ENCODE measurements at places on chromosomes 11 and 22.

DNA sequence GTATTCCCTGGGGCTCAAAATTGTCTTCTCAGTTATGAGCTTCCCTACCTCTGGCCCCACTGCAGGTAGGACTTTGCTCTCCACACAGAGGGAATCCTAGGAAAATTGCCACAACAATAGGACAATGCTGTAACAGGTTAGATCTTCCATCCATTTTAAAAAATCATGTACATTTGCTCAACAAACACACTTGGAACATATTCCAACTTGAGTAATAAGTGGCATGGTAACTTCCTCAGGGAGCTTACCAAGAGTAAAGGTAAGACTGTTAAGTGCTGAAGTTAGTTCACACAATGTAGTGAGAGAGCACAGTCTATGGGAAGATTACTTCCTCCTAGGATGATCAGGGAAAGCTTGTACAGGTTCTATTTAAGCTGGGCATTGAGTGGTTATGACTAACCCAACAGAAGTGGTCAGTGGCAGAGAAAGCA is 78.9 kb upstream of the BIRC3 start:
- no peak for DNase-seq

DNA sequence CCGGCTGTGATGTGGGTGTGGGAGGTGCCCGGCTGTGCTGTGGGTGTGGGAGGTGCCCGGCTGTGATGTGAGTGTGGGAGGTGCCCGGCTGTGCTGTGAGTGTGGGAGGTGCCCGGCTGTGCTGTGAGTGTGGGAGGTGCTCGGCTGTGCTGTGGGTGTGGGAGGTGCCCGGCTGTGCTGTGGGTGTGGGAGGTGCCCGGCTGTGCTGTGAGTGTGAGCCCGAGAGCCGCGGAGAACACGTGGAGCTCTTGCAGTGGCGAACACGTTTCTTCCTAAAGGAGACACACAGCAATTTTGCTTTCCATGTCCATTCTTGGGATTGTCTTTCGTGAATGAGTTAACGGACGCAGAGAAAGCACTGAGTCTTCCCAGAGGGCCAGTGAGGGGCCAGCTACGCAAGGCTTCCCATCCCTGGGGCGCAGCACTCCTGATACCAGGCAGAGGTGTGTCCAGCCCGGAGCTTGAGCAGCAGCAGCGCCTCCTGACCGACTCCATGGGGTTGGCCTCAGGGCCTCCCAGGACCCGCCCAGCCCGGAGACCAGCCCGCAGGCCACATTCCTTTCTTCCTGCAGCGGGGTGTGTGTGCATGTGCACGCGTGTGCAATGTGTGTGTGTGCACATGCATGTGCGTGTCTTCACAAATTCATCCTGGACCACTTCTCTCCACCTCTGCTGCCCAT is 245.0 kb upstream of the B3GAT1 start:
- DNase-seq, result no peak

DNA sequence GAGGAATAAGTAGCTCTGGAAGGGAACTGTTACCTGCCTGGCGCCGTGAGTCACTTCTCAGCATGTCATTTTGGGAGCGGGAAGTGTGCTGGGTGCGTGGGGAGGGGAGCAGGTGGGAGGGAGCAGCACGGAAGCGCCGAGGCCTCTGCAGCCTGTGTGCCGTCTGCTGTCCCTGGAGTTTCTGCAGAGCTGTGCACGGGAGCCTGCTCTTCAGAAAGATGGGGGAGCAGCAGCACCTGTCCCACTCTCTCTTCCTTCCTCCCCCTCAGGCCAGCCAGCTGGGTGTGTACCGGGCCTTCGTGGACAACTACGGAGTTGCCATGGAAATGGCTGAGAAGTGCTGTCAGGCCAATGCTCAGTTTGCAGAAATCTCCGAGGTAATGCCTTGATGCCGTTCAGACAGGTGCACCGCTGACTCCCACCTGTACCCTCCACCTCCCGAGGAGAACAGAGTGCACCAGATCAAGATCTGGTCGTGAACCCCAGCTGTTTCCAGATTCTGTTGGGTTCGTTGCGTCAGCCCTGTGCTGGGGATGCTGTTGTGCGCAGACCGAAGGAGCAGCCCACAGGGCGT is 87.9 kb downstream of the BCR start:
- no peak for DNase-seq

DNA sequence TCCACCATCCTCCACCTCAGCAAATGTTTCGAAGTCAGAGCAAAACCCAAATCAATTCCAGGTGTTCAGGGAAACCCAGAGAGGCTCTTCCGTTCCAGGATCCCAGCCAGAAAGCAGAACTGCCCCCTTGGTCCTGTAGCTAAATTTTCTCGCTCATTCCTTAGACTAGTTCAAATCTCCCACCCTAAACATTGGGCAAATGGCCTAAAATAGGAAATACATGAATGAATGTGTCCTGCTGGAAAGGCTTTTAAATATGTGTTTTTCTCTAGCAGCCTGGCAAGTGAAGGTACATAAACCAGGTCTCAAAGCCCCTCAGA is 89.6 kb downstream of the ETS1 start:
- no peak for DNase-seq

DNA sequence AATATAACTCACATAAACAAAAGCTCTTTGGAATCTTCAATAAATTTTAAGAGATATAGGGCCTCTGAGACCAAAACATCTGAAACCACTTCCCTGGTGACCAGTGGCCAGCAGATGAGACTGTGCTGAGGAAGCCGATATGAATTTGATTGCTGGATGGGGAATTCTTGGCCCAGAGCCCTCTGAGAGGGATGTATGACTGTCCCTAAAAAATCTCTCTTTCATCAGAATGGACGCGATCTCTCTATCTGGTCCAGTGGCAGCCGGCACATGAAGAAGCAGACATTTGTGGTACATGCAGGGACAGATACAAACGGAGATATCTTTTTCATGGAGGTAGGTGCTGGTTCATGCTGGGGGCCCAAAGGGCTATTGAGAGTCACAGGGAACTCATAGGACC is 37.5 kb downstream of the MYBPC3 start:
- no peak for DNase-seq

GRCh38 chr11:108543316-108543964 is 45.3 kb upstream of the POGLUT3 start:
- no peak for DNase-seq

GRCh38 chr11:41431784-41432183 is 27.7 kb downstream of the LRRC4C start:
- no peak for DNase-seq

- no peak for DNase-seq
Measured at GRCh38 chr11:64103277-64103985, 62.5 kb downstream of the MACROD1 start.

DNA sequence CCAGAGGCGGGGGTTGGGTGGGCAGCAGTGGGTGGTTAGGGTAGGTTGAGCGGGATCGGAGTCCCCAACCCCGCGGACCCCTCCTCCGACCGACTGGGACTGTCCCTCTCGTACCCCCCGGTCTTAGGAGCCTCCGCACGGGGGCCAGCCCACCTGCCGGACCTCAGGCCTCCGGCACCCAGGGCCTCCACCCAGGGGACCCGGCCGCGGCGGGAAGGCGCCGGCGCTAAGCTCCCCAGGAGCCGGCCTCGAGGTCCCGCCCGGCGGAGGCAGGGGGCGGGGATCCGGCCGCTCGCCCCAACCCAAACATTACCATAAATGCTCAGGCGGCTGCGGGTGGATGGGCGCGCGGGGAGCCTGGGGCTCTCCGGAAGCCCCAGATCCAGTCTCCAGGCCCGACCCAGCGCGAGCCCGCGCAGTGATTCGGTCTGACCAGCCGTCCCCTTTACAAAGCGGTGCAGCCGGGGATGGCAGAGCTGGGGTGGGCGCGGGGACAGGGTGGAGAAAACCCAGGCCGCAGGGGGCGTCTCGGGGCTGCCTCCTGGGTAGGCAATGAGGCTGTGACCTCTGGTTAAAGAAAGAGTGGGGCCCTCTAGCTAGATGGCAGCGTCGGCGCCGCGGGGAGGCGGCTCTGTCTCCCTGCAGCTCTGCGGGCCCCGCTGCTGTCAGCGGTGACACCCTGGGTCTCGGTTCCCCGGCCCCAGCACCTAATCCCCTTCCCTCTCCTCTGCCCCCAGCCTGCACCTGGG is 4.0 kb upstream of the MCAM start:
- DNase-seq, result no peak

- DNase-seq, result no peak
Measured at GRCh38 chr11:3971756-3972404, 116.4 kb downstream of the STIM1 start.

- no peak for DNase-seq
Measured at GRCh38 chr22:46673205-46673604, 53.0 kb downstream of the GRAMD4 start.

DNA sequence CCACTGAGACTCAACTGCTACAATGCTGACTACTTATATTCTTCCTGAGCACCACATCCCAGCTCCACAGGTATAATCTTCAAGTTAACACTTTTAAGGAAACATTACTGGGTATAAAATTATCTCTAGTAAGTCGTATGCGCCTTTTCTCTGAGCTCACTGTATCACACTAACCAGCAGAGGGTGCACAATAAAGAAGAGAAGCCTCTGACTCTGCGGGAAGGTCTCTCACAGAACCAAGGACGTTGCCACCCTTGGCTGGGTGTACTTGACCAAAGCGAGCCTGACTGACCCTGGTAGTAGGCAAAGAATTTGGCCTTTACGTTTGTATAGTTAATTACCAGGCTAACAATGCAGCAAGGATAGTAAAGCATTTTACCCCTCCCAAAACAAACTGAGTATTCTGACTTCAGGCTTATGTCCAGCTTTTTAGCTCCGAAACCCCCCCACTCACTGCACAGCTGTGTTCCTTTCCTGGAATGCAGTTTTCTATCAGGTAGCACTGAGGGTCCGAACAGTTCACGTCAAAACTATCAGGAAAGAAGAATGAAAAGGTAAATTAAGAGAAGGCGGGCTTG is at the start of gene BTBD18:
TSS of gene BTBD18 (minus strand) at position 144 of the 578 bp plus-strand sequence. CDS start 631 bp downstream, outside the sequence.
- DNase-seq, result no peak

DNA sequence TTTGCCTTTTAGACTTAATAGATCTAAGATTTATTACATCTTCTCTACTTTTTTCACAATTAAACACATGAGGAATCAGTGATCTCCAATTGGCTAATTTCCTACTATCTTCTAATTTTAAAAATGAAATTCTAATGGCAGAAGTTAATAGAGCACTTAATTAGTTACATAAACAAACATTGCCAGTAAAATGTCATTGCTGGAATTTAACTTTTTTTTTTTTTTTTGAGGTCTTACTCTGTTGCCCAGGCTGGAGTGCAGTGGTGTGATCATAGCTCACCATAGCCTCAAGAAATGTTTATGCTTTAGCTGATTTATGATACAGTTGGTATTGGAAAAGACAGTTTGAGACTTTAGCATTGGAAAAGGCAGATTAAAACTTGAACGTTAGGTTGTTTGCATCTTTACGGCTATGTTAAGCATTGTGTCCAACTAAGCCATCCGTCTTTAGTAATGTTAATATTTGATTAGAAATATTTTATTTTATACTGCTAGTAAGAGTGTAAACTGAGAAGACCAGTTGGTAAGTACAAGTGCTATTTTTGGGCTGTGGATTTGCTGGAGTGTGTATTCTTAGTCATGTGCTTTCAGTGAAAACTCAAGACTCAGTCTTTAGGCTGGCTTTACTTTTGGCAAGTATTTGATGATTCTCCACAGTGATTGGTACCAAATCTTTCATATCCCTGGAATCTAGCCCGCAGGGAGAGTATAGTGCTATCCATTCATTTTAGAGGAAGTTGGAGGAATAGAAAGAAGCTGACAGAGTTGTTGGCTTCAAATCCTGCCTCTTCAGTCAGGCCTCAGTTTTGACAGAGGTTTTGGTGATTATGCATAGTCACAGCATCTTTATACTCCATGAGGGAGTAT is 4.5 kb downstream of the ANO5 start:
- no peak for DNase-seq

DNA sequence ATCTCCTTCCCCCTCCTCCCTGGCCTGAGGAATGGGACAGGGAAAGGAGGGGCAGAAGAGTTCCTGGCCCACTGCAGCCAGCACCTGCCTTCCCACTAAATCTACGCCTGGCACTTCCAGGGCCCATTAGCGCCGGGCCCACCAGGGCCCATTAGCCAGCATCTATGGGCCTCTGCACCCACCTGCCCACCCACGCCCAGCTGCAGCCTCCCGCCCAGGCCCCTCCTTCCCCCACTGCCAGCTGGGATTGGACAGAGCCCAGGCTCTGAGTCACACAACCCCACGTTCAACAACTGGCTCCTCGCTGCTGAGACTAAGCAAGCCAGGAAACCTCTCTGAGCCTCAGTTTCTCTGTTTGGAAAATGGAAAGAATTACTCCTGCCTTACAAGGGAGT is 48.7 kb downstream of the CYTH4 start:
- no peak for DNase-seq

DNA sequence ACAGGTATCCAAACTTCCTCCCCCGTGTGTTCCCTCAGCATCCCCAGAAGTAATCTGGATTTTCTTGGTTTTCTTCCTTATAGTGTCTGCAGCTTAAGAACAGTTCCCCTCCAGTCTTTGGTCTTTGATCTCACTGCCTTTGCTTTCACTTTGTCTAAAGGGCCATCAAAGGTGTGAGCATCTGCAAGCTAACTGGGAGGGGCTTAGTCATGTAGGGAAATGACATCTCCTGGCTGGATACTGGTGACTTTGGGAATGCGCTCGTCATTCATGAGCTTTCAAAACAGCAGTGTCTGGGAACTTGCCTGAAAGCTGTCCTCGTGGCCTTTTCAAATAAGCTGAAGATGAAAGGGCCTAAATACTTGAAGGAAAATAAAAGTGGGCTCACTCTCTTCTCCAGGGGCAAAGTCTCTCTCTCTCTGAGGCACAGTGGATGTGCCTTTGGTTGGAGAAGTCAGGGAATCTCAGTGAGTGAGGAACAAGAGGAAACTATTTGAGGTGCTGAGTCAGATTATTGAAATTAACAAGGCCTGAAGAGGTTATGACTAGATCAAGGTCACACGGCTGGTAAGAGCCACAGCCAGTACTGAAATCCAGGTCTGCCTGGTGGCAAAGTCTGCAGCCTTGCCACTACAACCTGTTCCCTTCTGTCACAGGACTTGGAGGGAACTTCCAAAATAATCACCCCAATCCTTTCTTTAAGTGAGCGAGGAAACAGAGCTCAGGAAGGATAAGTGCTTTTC is 45.6 kb upstream of the TENM4 start:
- no peak for DNase-seq

- DNase-seq, result no peak
Measured at GRCh38 chr11:80194625-80195024, 753.8 kb upstream of the TENM4 start.

DNA sequence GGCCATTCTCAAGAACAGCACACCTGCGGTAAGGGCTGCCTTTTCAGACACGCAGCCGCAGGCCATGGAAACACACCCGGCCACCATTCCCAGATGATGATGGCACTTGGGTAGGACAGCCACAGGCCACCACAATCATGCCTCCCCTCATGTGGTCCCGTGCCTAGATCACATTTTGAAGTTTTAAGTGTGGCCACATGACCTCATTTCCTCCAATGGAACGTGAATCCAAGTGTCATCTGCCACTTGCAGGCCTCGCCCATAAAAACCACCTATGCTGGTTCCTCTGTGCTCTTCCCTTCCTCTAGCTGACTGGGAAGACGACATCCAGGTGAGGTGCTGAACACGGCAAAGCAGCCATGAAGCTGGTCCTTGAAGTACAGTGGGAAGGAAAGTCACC is 44.6 kb upstream of the SLC25A1 start:
- DNase-seq, result no peak

GRCh38 chr11:102575012-102575411 is 44.5 kb upstream of the MMP7 start:
- DNase-seq, result no peak

- no peak for DNase-seq
Measured at GRCh38 chr11:2128130-2128510, 11.1 kb downstream of the IGF2 start.

Data from HCT116 (cell line).